ENCODE measurements at places on chromosomes 12 and 14. TPM values are rescaled to one million over a fixed set of nuclear protein-coding genes. Genes with fewer than 3 reads are reported as not detected.

DNA sequence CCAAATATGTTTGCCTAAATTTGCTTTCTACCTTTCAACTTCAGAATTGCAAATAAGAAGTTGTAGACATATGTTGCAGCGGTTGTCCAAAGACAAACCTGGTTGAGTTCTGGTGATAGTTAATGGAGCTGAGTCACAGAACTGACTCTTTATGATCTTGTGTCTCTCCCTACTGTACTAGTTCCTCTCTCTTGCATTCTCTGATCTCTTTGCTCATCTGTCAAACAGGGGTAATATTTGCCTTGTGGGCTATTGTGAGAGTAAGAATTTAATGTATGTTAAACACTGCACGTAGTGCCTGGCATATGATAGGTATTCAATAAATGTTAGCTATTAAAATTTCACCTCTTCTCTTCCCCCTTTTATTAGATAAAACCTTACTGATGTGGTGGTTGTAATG is 283.5 kb upstream of the RGS6 start:
- no peak for DNase-seq

GRCh38 chr12:117091758-117092510 is 7.3 kb downstream of the TESC start:
- no peak for DNase-seq

DNA sequence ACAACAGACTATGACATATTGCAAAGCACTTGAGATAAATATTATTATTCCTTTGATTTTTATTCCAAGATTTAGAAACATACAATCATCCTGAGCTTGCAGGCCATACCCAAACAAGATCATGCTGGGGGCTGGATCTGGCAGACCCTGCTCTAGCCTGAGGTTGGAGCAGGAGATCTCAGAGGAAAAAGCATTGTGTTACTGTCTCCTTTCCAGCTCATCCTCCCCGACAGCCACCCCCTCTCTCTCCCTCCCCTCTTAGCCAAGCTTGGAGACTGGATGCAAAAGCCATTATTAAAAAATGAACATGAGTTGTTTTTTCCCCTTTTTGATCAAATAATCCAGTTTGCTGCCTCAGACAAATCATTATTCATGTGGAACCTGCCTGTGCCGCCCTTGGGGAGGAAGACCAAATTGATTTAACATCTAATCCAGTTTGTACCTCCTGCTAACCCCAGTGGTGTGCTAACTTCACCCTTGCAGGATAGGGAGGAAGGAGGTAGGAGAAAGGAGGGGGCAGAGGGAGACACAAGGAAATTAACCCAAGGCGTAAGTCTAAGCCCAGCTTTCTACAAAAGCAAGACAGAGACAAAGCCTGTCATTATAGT is 565.8 kb upstream of the TBX3 start:
- DNase-seq, result no peak

DNA sequence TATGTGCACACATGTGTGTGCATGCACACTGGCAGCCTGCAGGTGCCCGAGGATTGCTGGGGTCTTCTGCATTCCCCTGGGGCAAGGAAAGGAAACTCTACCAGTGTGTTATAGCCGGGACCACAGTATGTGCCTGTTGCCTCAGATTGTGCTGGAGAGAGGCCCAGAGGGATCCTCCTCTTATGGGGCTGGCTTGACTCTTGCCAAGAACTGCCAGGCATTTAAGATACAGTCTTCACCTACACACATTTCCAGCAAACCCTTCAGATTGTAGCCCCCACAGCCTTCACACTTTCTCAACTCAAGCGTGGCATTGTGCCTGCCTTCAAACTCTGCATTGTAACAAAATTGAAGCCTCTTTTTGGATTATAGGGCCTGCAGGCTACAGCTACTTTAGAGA is 176.7 kb upstream of the DYRK2 start:
- DNase-seq, result no peak

- peak; percentile 22 for DNase-seq
These were observed 61.7 kb downstream of the FBXO34 start for GRCh38 chr14:55332654-55333570.

DNA sequence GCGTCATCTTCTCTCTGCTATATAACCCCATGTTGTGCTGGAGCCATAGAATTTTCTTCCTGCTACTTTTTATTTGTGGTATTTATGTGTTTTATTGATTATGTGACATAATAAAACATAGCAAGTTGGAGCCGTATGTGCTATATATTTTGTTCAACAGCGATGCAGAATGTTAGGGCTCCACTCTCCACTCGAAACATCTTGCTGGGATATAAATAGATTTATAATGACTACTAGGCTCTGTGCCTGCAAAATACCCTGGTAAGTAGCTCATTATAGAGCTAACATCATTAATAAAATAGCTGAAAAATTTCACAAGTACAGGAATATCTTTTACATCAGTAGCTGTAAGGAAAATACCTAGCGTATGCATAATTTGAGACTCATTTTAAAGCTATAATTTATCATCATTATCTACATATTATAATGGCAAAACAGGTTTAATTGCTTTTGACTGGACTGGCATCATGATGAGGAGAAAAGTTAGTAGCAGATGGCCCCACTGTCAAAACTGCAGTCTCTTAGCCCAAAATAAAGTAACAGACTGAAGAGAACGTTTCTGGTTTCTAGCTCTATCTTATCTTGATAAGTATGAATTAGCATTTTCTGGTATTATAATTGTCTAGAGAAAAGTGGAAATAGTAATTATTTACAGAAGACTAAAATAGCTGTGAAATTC is 263.0 kb downstream of the NEDD1 start:
- DNase-seq, result no peak

DNA sequence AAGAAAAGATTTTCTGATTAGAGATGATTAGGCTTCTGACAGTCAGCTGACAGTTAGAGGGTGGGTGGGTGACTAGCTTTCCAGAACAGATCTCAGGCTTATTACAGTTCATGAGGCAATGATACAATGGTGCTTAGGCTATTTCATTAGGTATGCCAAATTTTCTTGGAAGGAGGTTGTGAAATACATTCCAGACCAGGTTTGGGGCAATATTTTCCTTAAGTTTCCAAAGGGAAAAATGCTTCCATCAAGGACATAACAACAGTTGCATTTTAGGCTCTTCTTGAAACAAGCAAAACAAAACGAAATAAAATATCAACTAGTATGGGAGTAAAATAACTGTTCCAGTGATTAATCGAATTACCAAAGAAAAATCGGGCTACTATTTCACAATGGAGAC is 59.3 kb upstream of the CNTN1 start:
- no peak for DNase-seq

DNA sequence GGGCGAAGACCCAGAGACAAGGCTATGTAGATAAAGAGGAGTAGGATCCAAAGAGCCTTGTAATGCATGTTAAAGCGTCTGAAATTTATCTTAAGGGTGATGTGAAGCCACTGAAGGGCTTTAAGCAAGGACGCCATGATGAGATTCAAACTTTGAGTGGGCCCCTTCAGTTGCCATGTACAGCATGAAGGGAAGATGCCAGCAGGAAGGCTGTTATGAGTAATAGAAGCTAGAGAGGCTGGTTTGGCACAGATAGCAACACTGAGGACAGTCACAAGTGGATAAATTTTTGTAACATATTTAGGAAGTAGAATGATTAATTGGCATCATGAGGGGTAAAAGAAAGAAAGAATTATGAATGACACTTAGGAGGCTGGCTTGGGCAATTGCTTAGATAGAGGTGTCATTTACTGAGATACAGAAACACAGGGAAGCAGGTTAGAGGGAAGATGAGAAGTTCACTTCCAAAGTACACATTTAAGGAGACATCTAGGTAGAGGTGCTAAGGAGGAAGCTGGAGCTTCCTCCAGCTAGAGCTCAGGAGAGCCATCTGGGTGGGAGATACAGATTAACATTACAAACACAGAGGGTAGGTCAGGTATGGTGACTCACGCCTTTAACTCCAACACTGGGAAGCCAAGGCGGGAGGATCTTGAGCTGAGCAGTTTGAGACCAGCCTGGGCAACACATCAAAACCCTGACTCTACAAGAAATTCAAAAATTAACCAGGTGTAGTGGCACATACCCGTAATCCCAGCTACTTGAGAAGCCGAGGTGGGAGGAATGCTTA is 13.7 kb downstream of the ATG2B start:
- DNase-seq, result no peak

DNA sequence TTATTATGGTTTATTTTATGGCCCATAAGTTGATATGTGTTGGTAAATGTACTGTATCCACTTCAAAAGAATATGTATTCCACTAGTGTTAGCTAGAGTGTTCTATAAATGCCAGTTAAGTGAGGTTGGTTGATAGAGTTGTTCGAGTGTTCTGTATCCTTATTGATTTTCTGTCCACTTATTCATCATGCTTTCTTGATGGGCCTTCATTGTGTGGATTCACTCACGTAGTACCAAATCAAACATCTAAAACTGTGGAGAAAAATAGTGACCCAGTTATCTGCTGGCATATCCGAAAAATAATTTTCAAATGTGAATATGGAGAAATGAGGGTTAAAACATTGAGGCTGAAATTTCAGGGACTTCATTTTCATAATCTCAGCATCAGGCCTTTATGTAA is 230.4 kb downstream of the TRHDE start:
- DNase-seq, result no peak

DNA sequence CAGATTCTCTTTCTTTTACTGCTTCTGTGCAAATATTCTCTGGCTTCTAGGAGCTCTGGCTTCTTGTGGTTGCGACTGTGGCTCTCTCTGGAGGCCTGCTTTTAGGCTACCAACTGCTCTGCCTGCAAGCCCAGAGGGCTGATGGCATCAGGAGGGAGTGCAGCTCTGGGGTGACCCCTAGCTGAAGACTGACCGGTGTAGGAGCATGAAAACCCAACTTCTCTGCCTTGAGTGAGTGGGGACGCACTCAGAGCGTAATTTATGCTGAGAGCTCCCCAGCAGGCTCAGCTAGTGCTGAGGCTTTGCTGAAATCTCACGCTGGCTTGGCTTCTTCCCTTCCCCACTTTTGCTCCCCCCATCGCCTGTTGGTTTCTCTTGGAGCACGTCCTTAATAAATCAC is 29.9 kb upstream of the RBM19 start:
- DNase-seq, result peak; percentile 86

- no peak for DNase-seq
These were observed 173.3 kb downstream of the PPM1H start for GRCh38 chr12:62761658-62762057.

DNA sequence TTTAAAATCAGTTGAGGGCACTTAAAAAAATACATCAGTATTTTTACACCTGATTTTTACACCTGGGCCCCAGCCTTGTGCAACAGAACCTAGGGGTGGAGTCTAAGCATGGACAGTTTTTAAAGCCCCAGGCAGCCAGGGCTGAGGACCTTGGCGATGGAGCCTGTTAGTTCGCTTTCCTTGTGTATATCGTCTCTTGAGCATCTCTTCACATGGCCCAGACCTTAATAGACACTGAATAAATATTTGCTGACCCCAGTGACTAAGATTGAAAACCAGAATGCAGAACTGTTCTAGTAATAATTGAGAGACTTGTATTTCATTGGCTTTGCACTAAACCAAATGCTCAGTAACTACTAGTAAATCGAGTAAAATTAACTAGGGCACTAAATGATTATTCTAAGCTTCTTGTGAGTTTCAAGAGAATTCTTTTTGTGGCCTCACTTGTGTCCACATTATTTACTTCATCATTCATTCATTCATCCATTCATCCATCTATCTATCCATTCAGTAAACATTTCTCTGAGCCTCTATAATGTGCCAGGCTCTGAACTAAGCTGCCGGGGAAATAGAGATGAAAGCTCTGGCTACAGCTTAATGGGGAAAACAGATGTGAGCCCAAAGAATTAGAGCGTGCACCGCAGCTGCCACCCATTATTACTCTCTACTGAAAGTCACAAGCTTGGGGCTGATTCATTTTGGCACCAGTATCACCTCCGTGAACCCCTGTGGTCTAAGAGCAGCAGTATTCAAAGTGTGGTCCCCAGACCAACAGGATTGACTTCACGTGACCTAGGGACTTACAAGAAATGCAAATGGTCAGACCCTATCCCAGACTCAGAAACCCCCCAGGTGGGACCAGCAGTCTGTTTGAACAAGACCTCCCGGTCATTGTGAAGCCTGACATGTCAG is 30.7 kb upstream of the BCL7A start:
- no peak for DNase-seq

DNA sequence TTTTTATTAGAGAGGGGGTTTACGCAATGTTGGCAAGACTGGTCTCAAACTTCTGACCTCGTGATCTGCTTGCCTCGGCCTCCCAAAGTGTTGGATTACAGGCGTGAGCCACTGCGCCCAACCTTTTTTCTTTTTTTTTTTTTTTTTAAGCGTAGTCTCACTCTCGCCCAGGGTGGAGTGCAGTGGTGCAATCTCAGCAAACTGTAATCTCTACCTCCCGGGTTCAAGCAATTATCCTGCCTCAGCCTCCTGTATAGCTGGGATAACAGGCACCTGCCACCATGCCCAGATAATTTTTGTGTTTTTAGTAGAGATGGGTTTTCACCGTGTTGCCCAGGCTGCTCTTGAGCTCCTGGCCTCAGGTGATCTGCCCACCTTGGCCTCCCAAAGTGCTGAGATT is 8.8 kb upstream of the HECTD1 start:
- no peak for DNase-seq

DNA sequence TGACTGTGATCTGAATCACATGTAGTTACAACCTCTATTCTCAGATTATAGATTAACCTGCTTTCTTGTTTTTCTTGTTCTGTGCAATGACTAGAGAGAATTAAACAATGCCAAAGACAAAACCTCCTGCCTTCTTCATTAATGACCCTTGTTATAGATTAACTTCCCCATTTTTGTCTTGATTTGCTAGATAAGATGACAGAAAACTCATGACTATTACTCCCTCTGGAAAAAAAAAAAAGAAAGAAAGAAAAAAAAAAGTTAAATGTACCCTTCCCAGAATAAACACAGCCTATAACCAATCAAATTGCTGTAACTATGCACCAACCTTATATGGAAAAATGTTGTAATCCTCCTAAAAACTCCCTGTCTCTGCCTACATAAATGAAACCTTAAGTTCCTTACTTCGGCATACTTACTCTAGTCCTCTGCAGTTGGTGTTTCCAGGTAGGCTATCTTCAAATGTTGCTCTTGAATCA is 41.1 kb upstream of the PCED1B start:
- no peak for DNase-seq

DNA sequence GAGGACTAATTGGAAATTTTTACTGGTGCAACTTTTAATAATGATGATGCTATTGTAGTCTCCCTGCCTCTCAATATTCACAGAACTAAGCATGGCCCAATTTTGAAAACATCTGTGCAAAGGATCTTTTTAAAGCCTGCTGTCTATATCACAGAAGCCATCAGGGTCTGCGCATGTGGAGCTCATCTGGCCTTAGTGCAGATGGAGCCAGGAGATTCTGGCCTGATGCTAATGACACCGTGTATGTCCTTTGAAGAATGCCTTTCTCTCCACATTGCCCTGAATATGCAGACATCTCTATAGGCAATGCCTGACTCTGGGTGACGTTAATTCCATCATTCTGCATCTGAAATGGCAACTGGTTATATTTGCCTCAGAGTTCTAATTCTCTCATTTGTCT is 1205.9 kb downstream of the AACS start:
- DNase-seq, result no peak

GRCh38 chr14:53509276-53510244 is 356.4 kb upstream of the DDHD1 start:
- no peak for DNase-seq

The PMCH gene
- total RNA-seq, result not detected

The SMCO2 gene
- not detected for total RNA-seq

The DACT1 gene
- total RNA-seq, result 3.2 TPM

The ANO6 gene
- 88.8 TPM for total RNA-seq

The ZNF605 gene
- 0.88 TPM for total RNA-seq
